DMS79 treated with DMSO at 0.1 percent for 48 hours (cell line): ENCODE measurements at places on chromosomes 7 and 10.

- no peak for DNase-seq
These were observed 10.9 kb downstream of the SPOCK2 start for GRCh38 chr10:72077275-72077990.

DNA sequence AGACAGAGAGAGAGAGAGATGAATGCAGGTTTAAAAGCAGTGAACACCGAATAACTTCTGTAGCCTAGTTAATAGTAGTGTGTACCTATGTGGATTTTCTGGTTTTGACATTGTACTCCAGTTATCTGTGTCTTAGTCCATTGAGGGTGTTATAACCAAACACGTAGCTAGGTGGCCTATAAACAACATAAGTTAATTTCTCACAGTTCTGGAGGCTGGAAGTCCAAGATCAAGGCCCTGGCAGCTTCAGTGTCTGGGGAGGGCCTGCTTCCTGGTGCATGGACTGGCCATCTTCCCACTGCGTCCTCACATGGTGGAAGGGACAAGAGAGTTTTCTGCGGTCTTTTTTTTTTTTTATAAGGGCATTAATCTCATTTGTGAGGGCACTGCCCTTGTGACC, 23.5 kb downstream of the AOC1 start:
- DNase-seq: no peak

- DNase-seq: peak; percentile 15
These were observed 185.6 kb downstream of the LRRC4 start for GRCh38 chr7:127845522-127846214.

- no peak for DNase-seq
These were observed 49.4 kb downstream of the LRRN3 start for GRCh38 chr7:111140091-111140865.

GRCh38 chr10:11794566-11794965, 28.6 kb upstream of the PROSER2 start:
- no peak for DNase-seq

DNA sequence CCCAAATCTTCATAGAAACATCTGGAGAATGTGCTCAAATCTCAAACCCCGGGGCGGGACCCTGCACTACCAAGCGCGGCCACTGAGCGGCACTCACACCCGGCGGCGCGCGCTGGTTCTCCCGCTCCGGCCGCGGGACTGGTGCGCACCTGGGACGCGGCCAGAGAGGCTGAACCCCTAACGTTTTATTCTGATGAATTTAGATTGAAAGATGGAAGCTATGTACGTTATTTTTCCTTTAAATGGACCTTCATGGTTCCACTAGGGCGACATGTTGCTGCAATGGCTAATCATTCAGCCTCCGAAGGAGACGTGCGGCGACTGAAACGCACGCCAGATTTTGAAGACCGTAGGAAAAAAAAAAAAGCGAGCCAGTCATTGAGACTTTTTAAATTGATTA, 107.0 kb upstream of the INSIG1 start:
- peak; percentile 22 for DNase-seq

GRCh38 chr10:93993414-93993781, 333 bp upstream of the PLCE1 start:
- DNase-seq: no peak

DNA sequence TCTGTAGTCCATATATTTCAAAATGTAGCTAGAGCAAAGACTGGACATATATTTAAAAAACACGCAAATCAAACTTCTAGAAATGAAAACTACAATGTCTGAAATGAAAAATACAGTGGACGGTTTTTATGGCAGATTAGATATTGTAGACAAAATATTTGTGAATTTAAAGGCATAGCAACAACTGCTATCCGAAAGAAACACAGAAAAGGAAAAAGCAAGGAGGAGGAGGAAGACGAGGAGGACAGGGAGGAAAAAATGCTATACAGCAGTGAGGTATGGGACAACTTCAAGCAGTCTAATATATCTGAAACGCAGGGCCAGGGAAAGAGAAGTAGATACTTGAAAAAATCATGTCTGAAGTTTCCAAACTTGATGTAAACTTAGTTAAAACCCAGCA, 13.3 kb downstream of the WASL start:
- DNase-seq: no peak

GRCh38 chr7:50921114-50921813, 138.6 kb upstream of the GRB10 start:
- DNase-seq: peak; percentile 11

- no peak for DNase-seq
These were observed 51.0 kb downstream of the BAMBI start for GRCh38 chr10:28728366-28728765.

DNA sequence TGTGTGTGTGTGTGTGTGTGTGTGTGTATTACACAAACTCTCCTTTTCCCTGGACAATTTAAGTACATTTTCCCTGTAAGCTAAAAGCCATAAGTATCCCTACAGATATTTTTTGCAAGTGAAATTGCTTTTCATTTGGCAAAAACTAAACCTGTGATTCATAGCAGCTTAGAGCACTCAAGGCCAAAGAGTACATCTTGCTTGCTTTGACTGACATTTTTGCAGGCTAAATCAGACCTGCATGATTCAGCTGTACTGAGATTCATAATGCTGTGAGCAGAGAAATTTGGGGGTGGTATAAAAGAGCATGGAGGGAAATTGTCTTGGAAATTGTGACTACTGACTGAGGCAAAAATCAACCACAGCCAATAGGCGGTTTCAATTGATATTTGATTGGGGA, 500.4 kb downstream of the GFRA1 start:
- DNase-seq: no peak

DNA sequence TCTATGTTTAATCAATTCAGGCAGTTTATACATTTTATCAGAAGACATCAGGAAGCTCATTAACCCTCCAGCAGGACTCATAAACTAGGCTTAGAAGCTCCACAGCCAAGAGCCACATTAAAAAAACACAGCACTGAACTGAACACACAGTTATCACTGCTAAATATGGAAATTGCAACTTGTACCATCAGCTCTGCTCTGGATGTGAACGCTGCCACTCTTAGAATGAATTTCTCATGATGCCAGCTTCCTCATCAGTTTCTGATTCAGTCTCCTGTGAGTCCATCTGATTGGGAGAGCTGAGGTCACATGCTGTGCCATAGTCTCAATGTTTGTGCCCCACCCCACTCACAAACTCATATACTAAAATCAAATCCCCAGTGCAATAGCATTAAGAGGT, 17.1 kb upstream of the ING3 start:
- no peak for DNase-seq

GRCh38 chr10:61285749-61286148, 167.4 kb downstream of the TMEM26 start:
- DNase-seq: no peak

DNA sequence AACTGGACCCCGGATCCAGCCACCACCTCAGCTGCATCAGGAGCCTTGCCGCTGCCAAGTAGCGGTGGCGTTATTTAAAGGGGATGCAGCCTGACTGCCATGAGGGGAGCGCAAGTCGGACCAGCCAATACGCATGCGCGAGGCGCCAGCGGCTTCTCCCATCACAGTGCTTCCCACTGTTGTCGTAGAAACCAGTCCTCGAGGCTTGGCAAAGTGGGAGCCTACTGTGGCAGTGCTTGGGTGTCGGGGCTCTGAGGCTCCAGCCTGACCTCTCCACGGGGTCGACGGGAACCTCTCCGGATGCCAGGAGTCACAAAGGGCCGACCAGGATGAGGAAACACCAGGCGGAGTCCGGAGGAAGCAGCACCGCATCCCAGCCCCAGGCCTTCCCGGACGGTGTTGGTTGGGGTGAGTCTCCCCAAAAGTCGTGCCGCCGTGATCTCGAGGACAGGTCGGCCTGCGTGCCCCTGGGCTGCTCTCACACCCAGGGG, 369.6 kb downstream of the ZNF716 start:
- no peak for DNase-seq

- no peak for DNase-seq
These were observed 494.9 kb upstream of the AKR1E2 start for GRCh38 chr10:4331150-4331549.

- DNase-seq: no peak
These were observed 98.3 kb upstream of the TCF7L2 start for GRCh38 chr10:112851588-112852211.

DNA sequence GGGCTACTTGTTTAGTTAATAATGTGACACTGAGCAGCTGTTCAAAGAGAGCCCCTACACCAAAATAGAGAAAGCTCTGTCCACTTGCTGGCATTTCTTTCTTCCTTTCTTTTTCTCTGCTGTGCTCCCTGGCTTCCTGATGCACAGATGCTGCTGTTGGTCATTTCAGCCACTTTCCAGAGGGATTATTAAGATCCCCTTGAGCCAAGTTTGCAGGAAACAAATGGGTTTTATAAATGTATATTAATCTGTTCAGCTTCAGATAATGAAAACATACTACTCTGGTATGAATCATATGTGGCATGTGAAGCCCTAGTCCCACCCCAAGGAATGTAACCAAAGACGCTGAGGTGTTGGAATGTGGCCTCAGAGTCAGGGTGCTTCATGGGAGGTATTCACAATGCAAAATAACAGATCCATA, 638.2 kb upstream of the FZD8 start:
- DNase-seq: no peak

GRCh38 chr7:22867003-22867402, 44.4 kb upstream of the TOMM7 start:
- DNase-seq: no peak

- DNase-seq: no peak
These were observed 114.0 kb downstream of the WDR37 start for GRCh38 chr10:1169981-1170866.

- DNase-seq: no peak
These were observed 190.8 kb upstream of the TMEM196 start for GRCh38 chr7:19964246-19964645.

- DNase-seq: peak; percentile 58
These were observed 34.5 kb downstream of the PAXIP1 start for GRCh38 chr7:154968336-154969001.
